ENCODE measurements at places on chromosomes 1 and 21.

- DNase-seq: no peak
Observed at GRCh38 chr1:9149837-9150581, 21.1 kb upstream of the GPR157 start.

GRCh38 chr1:182080040-182080439, 18.5 kb upstream of the ZNF648 start:
- DNase-seq: no peak

GRCh38 chr1:54200519-54200997, 591 bp downstream of the MRPL37 start:
- DNase-seq: no peak

GRCh38 chr21:26709090-26709489, 136.0 kb upstream of the CYYR1 start:
- DNase-seq: no peak

DNA sequence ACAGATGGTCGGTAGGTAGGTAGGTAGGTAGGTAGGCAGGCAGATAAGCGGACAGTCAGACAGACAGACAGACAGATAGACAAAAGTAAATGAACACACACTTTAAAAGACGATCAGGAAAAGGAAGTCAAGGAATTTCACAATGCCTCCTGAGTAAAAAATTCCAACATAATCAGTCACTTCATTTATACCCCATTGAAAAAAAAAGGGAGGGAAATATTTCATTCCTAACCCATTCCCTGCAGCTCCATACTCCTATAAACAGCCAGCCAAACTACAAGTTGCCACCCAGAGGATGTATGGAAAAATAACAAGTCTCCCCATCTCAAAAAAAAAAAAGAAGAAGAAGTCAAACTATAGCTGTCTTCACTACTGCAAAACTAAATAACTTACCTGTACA, 43.4 kb downstream of the ZZZ3 start:
- DNase-seq: no peak

DNA sequence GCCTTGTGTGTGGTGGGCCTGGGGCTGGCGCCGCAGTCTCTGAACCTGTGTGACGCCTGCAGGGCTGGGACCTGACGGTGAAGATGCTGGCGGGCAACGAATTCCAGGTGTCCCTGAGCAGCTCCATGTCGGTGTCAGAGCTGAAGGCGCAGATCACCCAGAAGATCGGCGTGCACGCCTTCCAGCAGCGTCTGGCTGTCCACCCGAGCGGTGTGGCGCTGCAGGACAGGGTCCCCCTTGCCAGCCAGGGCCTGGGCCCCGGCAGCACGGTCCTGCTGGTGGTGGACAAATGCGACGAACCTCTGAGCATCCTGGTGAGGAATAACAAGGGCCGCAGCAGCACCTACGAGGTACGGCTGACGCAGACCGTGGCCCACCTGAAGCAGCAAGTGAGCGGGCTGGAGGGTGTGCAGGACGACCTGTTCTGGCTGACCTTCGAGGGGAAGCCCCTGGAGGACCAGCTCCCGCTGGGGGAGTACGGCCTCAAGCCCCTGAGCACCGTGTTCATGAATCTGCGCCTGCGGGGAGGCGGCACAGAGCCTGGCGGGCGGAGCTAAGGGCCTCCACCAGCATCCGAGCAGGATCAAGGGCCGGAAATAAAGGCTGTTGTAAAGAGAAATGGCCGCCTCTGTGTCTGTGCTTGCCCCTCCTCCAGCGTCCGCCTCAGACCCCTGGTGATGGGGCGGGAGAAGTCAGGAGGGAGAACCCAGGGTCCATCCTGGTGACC, 788 bp downstream of the ISG15 start:
- no peak for DNase-seq

- no peak for DNase-seq
Observed at GRCh38 chr1:117573386-117574023, 32.3 kb upstream of the TENT5C start.

DNA sequence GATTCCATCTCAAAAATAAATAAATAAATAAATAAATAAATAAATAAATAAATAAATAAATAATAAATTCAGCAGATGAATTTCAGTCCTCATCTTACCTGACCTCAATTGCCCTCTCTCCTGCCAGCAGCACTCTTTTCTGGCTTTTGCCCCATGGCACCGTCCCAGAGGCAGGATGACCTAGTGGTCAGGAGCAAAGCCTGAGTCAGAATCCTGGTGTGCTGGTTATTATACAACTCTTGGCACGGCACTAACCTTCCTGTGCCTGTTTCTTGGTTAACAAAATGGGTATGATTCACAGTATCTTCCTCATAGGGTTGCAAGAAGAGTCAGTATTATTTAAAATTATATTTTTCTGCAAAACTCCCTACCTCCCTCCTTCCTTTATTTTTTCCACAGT, 43.0 kb downstream of the NKAIN1 start:
- DNase-seq: no peak

DNA sequence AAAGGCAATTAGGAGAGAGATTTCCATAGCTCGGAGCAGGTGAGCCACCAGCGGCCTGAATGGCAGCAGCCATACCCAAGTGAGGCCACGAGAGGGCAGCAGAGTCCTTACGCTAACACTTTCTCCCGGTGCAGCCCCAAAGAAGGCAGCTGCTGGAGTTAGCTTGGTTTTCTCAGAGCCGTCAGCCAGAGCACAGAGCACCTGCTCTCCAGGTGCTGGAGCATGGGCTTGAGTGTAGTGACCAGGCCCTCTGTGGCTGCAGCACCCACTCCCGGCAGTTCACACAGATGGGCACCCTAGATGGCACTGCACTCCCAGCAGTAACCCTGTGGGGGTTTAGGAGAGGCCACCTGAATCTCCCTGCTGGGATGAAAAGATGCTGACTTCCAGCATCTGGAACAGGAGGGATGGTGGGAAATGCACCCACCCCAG, 45.8 kb downstream of the TMCC2 start:
- DNase-seq: peak; percentile 83

- DNase-seq: no peak
Observed at GRCh38 chr1:20240012-20240411, 50.7 kb upstream of the VWA5B1 start.

- DNase-seq: no peak
Observed at GRCh38 chr21:27024301-27024700, 57.4 kb upstream of the ADAMTS5 start.

DNA sequence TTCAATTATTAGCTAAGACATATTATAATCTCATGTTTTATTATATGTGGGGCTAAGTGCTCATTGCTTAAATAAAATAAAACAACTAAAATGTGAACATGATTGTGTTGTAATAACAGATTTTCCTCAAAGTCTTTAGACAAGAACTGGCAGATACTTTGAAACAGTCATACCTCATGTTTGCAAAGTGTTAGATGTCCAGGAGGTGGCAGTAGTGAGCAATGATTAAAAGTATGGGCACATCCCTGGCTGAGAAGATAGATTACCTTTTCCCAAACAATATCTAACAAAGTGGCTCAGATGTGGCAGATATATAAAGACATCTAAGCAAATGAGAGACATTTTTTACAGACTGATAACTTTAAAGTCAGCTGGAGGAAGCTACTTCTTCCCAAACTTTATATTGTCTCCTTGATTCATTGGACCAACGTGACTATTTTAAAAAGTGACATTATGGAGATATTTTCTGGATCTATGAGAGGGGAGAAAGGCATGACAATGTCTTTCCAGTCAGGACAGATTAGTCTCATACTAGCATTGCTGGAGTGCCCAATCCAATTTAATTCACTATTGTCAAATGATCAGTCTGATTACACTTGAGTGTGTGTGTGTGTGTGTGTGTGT, 269.8 kb downstream of the S1PR1 start:
- DNase-seq: no peak

- no peak for DNase-seq
Observed at GRCh38 chr1:61322008-61322744, 239.8 kb downstream of the NFIA start.

DNA sequence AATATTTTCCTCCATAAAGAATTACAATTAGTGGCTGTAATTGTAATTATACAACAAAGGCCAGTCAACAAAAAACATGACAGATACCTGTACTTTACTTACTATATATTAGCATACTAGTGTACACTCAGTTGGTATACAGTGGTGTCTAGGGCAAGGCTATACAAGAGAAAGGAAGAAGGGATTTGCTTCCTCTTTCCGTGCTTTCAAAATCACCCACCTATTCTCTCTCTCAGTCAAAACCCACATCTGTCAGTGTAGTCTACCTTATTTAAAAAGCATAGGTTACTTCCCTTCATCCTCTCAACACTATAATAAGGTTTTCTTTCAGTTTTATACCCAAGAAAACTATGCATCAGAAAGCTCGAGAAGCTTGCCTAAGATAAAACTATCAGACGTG, 355.8 kb upstream of the NR5A2 start:
- no peak for DNase-seq

DNA sequence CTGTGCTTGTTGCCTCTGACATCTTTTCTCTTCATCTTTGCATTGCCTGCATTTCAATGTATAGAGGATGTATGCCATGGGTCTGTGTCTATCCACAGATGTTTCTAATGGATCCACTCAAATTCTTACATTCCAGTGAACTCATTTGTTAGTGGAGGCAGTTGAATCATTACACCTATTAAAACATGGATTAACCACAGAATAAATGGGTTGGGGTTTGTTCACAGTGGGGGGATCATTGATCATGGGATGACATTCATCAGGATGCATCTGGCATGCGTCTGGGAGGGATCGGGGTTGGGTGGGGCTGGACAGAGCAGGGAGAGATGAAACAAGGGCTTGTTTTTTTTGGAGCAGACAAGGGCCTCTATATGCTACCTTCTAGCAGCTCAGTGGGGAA, 182.5 kb downstream of the RHOU start:
- DNase-seq: no peak

- DNase-seq: no peak
Observed at GRCh38 chr1:12654657-12655056, 10.8 kb downstream of the AADACL4 start.

GRCh38 chr1:60390593-60391282, 317.2 kb upstream of the C1orf87 start:
- DNase-seq: no peak

DNA sequence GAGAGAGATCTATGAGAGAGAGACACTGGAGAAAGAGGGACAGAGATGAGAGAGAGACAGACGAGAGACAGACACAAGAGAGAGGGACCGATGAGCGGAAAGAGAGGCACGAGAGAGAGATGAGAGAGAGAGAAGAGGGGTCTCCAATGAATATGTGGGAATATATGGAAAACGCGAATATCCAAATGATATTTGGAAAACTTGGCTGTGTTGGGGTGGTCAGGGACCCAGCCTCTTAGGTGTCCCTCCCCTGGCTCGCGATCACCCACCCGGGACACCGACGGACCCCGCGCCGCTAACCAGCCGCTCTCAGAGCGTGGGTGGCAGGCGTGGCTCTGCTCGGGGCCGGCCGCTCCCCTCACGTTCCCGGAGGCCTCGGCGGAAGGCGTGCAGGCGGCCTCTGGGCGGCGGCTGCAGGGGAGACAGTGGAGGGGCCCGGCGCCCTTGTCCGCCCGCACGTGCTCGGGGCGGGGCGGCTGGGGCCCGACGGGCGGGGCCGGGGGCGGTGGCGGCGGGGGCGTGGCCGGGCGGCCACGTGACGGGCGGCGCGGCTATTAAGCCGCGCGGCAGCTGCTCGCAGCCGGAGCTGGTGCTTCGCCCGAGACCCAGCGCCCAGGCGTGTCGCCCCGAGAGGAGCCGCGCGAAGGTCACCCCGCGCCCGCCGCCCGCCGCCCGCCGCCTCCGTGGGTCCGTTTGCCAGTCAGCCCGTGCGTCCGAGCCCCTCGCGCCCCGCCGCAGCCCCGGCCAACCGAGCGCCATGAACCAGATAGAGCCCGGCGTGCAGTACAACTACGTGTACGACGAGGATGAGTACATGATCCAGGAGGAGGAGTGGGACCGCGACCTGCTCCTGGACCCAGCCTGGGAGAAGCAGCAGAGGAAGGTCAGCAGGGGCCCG, at the start of gene ACTN2:
Gene ACTN2, plus strand, starts transcription at position 583 of the 898 bp plus-strand sequence. Its CDS starts 175 bp downstream, at position 758.
- peak; percentile 41 for DNase-seq

DNA sequence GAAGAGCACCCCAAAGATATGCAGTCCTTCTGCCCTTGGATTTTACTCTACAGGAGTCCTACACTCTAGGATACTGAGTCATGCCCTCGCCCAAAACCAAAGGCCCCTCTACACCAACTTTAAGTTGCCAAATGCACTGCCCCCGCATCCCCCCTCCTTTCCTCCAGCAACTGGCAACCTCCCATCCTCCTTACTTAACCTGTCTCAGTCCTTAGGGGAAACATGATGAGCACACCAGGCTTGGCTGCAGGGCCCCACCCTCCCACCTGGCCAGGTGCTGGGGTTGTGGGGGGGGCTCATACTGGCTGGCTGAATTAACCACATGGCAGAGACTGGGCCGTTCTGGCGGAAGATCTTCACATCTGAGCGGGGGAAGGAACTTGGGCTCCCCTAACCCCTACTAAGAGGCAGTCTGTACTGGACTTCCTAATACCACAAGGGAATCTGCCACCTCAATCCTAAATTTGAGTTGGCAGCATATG, 1.2 kb downstream of the HDGF start:
- peak; percentile 41 for DNase-seq

DNA sequence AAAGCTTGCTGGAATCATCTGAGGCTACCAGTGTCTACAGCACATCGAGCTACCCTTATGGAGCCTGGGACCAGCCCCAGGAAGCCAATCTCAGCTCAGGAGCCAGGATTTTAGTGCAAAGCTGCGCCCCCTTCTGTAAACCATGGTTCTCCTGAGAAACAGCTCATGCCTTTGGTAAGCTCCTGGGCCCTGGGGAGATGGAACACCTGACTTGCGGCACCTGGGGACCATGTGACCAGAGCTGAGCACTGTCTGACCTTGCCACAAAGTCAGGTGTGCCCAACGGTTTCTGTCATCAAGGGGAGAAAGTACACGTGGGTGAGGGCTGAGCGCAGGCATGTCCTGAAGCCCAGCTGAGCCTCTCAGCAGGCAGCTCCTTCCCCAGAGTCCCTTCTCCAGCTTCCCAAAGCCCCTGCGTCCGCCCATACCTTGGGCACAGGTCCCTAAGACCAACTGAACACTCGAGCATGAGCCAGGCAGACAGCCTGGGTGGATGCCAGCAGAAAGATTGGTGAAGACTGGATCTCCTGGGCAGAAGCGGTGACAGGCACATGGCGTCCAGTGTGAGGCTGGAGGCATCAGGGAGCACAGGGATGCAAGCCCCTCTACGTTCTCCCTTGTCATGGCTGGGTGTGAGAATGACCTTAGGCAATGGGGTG, 57.9 kb upstream of the TENT5B start:
- DNase-seq: no peak

DNA sequence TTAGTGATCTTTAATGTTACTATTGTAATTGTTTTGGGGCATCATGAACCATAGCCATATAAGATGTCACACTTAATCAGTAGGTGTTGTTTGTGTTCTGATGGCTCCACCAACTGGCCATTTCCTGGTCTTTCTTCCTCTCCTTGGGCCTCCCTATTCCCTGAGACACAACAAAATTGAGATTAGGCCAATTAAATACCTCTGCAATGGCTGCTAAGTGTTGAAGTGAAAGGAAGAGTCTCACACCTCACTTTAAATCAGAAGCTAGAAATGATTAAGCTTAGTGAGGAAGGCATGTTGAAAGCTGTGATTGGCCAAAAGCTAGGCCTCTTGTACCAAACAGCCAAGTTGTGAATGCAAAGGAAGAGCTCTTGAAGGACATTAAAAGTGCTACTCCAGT, 30.7 kb downstream of the PPP2R5A start:
- no peak for DNase-seq
